ENCODE measurements at places on chromosomes 1 and 21. TPM values are rescaled to one million over a fixed set of nuclear protein-coding genes. Genes with fewer than 3 reads are reported as not detected.

The AKNAD1 gene
- total RNA-seq: not detected

The UBL4B gene
- total RNA-seq: not detected

The G0S2 gene
- 4.9 TPM for total RNA-seq

The CRYBG2 gene
- total RNA-seq: 4.5 TPM

The PAPPA2 gene
- 0.13 TPM for total RNA-seq

DNA sequence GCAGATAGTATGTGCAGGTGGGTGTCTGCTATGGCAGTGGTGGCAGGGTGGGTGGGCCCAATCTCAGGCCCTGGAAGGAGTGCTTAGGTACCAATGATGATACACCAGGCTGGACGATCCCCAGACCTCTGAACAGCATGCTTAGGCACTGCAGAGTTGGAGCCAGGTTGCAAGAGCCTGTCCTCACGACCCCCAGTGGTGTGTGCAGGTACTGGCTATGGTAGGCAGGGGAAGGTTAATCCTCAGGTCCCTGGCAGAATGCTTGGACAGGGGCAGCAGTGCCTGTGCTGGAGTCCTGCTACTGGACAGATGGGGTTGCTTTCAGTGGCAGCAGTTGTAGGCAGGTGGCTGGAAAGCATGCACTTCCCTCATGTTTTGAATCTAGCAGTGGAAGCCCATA lies 100.5 kb upstream of the NEK7 start:
- DNase-seq: peak; percentile 54

DNA sequence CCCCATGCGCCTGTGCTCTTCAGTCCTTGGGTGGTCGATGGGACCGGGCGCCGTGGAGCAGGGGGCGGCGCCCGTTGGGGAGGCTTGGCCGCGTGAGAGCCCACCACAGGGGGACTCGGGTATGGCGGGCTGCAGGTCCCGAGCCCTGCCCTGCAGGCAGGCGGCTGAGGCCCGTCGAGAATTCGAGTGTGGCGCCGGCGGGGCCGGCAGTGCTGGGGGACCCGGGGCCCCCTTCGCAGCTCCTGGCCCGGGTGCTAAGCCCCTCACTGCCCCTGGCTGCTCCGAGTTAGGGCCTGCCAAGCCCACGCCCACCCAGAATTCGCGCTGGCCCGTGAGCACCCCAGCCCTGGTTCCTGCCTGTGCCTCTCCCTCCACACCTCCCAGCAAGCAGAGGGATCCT lies 26.1 kb downstream of the TLR5 start:
- no peak for DNase-seq

DNA sequence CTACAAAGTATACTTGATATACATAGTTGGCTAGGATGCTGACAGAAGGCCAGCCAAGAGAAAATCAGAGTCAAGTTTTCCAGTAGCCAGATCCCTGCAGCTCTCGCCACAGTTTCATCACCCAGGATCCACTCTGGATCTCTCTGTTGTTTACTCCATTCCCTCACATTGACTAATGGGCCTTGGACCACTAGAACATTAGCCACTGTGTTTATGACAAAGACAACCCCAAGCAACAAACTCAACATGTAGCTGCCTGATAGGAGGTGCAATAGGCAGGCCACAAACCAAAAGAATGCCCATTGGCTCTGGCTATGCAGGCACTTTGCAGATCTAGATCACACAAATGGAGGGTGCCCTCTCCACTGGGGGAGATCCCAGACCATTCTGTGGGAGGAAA lies 44.2 kb downstream of the ARHGEF11 start:
- no peak for DNase-seq

DNA sequence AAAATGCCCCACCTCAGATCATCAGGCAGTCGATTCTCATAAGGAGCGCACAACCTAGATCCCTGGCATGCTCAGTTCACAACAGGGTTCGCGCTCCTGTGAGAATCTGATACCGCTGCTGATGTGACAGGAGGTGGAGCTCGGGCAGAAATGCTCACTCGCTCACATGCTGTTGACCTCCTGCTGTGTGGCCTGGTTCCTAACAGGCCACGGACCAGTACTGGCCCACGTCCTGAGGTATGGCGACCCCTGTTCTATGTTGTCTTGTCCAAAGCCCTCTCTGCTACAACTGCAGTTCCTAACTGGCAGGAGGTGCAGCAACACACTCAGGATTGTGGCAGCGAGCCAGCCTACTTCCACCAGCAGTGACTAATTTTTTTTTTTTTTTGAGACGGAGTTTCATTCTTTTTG lies 70.6 kb downstream of the CLSTN1 start:
- no peak for DNase-seq

DNA sequence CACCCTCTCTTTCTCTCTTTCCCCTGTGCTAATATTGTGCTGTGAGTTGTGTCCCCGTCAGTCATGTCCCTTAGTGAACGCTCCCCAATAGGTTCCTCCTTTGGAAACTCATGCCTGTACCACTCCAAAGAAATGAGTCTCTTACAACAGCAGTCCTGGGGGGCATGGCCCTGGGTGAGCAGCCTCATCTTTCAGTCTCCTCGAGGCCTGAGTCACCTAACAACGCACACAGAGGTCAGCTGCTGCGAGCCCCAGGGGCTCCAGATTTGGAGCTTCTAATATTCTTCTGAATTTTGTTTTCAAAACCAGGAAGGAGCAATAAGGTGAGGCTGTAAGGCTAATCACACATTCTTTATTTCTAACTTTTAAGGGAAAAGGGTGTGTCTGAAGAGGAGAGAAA lies 30.5 kb upstream of the ZBTB8A start:
- no peak for DNase-seq

GRCh38 chr1:65630855-65631254 lies 161.8 kb upstream of the PDE4B start:
- no peak for DNase-seq
